ENCODE measurements at places on chromosomes 5 and 9. TPM values are rescaled to one million over a fixed set of nuclear protein-coding genes. Genes with fewer than 3 reads are reported as not detected.

GRCh38 chr9:135104761-135105160 lies 17.3 kb downstream of the OLFM1 start:
- DNase-seq = no peak

- DNase-seq = no peak
Observed at GRCh38 chr5:66306844-66307315, 162.8 kb downstream of the SREK1 start.

The NR5A1 gene
- not detected for polyA plus RNA-seq

- no peak for DNase-seq
Observed at GRCh38 chr9:37371565-37372464, 50.7 kb upstream of the GRHPR start.

The GARIN3 gene
- polyA plus RNA-seq = not detected

DNA sequence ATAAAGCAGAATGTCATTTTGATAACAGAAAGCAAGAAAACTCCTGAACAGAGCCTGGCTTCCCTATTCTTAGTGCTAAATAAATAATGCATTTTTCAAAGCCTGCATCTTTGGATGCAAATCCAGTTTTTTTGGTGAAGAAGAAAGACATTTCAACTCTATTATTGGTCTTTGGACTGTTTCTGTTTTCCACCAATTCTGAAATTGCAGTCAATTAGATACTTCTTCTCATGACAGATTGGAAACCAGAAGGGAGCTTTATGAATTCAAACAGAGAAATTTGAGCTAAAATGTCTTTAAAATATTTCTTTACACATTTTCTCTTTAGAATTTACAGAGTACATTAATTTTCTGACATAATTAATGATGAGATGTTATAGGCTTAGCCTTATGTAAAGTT lies 189.8 kb downstream of the YTHDC2 start:
- DNase-seq = no peak

DNA sequence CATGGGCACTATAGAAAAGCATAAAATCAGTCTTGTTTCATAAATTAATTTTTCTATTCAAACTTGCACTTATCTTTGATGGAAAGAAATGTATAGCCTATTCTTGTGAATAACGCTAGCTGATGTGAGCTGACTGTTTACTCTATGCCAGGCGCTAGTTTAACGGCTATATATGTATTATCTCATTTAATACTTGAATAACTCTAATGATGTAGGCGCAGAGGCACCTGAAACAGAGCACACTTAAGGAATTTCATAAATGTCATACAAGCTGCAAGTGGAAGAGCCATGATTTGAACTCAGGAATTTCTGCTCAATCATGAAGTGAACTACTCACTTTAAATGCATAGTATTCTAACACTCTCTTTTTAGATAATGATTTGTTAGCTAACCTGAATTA lies 551.8 kb downstream of the PDE4D start:
- no peak for DNase-seq

The ADRB2 gene
- 0.50 TPM for polyA plus RNA-seq

The OR13C2 gene
- not detected for polyA plus RNA-seq

DNA sequence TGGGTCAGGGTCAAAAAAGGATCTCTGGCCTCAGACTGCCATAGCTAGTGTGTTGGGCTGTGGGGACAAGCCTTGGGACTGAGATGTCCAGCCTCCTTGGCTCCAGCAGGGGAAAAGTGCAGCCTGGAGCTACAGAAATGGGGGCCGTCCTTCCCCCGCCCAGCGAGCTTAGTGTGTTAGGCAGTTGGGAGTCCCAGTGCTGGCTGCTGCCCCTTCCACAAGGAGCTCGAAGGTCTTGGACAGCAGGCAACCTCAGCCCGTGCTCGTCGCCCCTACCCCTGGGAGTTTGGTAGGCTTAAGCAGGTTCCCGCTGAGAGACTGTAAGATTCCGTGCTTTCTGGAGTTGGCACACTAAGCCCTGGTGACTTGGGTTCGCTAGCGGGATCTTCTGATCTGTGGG lies 293.0 kb upstream of the CDH12 start:
- DNase-seq = no peak

GRCh38 chr5:4252385-4252784 lies 656.8 kb downstream of the IRX1 start:
- DNase-seq = no peak

GRCh38 chr5:126732716-126733115 lies 44.2 kb upstream of the LMNB1 start:
- no peak for DNase-seq

- DNase-seq = no peak
Observed at GRCh38 chr5:54315736-54316528, 5.6 kb upstream of the ARL15 start.

DNA sequence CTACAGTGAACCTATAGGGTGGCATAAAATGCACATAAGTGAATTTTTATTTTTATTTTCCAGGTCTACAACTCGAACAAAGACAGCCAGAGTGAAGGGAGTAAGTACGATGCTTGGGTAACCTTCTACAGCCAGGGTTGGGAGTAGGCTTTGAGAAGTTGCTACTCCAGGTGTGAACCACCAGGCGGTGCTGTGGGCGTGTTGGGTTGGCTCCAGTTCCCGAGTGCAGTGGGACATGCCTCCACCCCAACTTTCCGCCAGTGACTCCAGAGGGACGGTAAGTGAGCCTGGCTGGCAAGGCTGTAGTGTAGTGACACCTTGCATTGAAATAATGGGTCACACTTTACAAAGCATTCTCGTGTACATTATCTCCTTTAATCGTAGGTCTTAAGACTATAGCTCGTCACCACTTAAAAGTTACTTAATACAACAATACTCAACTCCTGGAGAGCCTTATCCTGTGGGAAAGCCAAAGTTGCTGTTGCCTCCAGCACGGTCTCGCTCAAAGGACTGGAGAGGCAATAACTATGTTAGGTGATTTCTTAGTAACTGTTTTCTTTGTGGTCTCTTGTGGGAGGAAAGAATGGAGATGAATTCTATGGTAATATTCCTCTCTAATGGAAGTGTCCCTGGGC lies 244.0 kb downstream of the ARHGAP26 start:
- DNase-seq = no peak

- no peak for DNase-seq
Observed at GRCh38 chr5:33362915-33363314, 77.8 kb upstream of the TARS1 start.

- no peak for DNase-seq
Observed at GRCh38 chr9:69023650-69024049, 9.7 kb upstream of the PRKACG start.

The ELOVL7 gene
- polyA plus RNA-seq = 8.3 TPM

DNA sequence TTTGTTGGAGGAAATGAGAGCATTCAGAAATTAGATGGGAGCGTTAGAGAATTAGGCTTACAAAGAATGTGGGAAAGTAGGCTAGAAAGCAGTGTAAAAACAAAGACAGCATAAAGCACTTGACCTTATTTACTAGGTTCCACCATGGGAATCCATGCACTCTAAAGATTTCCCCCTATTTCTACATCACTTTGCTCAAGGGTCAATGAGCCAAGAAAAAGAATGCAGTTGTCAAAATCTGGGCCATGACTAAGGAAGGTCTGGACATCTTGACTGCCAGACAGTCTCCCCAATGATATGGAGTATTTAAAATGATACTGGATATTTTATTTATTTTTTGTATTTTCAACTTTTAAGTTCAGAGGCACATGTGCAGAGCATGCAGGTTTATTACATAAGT lies 3.4 kb downstream of the TLR4 start:
- DNase-seq = no peak

GRCh38 chr9:94860678-94861588 lies 134.4 kb downstream of the AOPEP start:
- DNase-seq = no peak

DNA sequence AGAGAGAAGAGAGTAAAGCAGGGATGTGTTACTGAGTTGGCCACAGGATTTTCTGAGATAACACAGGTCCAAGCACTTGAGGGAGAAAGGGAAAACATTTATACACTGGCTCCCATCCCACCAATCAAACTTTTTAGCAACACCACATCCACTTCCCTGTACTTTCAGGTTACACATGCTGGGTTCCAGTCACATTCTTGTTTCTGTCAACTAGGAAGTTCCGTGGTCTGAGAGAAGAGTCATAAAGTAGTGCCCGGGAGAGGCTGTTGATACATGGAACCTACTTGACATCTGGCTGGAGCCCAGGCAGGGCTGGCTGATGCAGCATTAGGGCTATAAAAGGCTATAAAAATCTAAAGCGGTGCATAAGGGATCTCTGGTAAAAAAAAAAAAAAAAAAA lies 473.9 kb upstream of the COX7C start:
- DNase-seq = no peak

The PCDH1 gene
- 0.41 TPM for polyA plus RNA-seq

GRCh38 chr5:168858994-168859393 lies 279.8 kb upstream of the PANK3 start:
- no peak for DNase-seq

The PAEP gene
- polyA plus RNA-seq = not detected

DNA sequence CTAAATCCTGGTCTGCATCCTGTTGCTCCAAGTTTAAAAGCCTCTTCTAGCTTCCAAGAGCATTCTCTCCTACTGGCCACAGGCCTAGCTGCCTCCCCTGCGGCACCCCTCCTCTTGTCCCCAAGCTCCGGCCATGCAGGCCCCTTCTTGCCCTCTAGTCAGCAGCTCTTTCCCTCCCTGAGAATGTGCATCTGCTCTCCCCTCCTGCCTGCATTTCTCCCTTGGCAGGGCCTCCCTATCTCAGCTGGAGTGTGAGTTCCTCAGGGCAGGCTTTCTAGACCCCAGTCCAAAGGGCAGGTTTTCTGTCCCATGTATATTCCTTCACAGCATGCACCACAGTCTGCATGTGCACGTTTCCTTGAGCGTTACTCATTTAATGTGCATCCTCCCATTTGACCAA lies 24.6 kb upstream of the BARX1 start:
- no peak for DNase-seq

- DNase-seq = no peak
Observed at GRCh38 chr5:54135042-54135441, 175.3 kb downstream of the ARL15 start.

DNA sequence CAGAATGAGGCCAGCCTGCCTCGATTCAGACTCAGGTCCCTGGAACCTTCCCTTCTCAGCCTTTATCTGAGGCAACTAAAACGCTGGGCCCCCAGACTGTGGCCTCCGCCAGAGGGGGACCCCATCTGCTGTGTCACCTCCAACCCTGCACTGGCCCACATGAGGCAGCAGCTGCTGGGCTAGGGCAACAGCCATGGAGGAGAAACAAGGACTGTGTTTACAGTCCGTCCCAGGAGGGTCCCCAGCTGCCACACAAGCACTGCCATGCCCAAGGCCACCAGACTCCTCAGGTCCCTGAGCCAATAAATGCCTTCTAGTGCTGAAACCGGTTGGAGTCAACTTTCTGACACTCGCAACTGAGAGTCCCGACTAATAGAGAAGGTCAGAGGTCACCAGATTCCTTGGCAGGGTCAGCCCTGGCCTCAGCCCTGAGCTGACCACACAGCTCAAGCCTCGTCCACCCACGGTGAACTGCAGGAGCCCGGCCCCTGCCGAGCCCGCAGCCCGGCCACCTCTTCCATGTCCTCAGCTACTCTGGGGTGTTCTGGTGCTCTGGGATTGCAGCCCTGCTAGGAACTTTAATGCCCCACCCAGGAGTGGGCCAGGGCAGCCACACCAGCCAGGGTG lies 77.0 kb downstream of the ZNF354C start:
- no peak for DNase-seq

DNA sequence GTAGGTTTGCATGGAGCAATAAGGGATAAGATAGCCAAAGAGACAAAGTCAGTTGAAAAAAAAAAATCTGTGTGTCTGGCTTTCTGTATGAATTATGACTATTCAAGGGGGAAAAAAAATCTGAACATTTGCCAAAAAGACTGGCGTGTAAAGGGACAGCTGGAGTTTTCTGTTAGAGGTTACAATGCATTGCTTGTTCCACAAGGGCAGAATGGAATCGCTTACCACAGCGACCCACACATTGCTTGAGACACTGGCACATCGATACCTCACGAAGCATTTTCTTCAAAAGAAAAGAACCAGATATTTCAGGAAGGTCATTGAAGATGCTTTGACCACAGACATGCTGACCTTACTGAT lies 327.8 kb downstream of the TMEM167A start:
- no peak for DNase-seq

DNA sequence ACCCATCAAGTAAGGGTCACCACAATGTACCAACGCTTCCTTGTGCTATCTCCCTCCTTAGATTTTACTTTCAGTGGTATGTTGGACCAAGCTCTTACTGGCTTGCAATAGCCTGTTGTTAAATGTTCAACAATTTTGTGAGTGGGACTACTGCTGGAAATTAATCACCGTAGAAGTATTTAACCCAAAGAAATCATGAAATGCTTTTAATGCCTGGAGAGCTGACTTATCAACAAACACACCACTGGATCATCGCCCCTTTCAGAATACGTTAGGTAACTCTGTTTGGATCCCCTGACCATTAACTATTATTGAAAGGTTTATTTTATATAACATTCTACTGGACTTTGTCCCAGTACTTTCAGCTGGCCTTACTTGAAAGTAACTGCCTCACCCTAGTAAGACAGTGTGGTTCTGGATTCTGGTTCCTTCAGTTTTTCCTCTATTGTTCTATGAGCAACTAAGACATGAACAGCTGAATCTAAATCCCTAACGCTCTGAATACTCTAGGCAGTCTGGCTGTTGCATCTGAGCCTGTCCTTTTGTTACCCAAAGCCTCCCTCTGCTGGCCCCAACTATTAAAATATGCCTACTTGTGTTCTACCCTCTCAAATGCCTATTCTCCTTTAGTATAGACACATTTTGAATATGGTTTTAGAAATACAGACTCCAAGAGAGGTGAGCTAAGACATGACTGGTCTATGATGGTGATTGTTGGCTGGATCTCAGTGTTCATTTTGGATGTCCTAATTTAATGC lies 1203.4 kb upstream of the DMAC1 start:
- no peak for DNase-seq
